ENCODE measurements at places on chromosomes 3 and 15.

- DNase-seq: no peak
Observed at GRCh38 chr3:131151-131888, 65.2 kb upstream of the CHL1 start.

- no peak for DNase-seq
Observed at GRCh38 chr3:105284876-105285275, 81.8 kb upstream of the ALCAM start.

DNA sequence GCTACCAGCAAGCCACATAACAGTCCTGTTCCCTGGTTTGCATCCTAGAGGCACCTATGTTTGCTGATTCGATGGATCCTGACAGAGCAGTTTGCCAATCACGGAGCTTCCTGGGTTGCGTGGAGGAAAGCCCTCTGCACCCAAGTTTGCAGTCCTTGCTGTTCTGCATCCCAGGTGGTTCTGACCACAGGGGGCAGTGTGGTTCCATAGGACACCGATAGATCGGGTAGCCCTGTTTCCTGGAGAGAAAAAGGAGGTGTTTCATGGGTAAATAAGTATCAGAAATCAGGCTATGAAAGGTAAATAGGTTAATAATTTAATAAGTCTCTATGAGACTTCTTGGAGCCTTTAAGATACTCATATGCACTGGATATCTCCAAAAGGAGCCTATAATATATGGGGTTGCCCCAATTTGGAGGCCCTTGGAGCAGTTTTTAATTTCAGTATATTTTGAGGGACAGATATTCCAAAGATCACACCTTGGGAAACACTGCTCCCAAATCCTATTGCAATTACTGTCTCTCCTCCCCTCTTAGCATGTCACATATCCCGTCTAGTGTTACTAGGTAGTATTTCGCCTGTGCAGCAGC, 194.6 kb upstream of the TPM1 start:
- DNase-seq: peak; percentile 88

- no peak for DNase-seq
Observed at GRCh38 chr3:15513116-15513515, 8.4 kb downstream of the COLQ start.

DNA sequence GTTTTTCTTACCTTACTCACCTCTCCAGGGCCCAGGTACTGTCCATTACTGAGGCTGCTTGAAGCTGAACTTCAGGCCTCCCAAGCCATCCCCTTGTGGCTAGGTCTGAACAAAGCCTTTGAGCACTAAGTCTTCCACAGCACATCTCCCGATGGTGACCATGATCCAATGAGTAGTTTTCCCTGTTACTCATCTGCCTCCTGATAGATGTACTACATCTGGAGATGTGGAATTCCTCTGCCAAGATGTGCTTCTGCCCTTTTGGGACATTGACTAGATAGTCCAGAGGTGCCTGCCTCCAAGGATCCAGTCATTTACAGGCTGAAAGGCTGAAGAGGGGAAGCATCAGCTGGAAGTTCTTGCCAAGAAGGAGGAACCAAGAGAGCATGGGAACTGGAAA, 28.9 kb upstream of the SLC35G2 start:
- DNase-seq: no peak

GRCh38 chr3:50120364-50121071, 31.8 kb downstream of the RBM5 start:
- no peak for DNase-seq

GRCh38 chr15:43204016-43204901, 16.6 kb downstream of the EPB42 start:
- peak; percentile 67 for DNase-seq

GRCh38 chr15:67823314-67824196, 1.8 kb upstream of the SKOR1 start:
- no peak for DNase-seq

Measured in WTC11 (cell line).